ENCODE measurements at places on chromosomes 7 and 10. TPM values are rescaled to one million over a fixed set of nuclear protein-coding genes. Genes with fewer than 3 reads are reported as not detected.

FRG2B gene
- total RNA-seq: not detected

AUTS2 gene
- 1.6 TPM for total RNA-seq

SCIN gene
- 0.13 TPM for total RNA-seq

JAZF1 gene
- total RNA-seq: 2.9 TPM

LLCFC1 gene
- not detected for total RNA-seq

NUP205 gene
- 58.2 TPM for total RNA-seq

SLC18A3 gene
- total RNA-seq: not detected

CNPY1 gene
- total RNA-seq: not detected

CLRN3 gene
- not detected for total RNA-seq

EPHA1 gene
- not detected for total RNA-seq

TAS2R3 gene
- 0.97 TPM for total RNA-seq

IFIT2 gene
- total RNA-seq: 5.3 TPM

SHTN1 gene
- total RNA-seq: 0.65 TPM

TMEM243 gene
- 16.0 TPM for total RNA-seq

Measured in bladder microvascular endothelial cell (primary cell).